ENCODE measurements at places on chromosomes 13 and 19. TPM values are rescaled to one million over a fixed set of nuclear protein-coding genes. Genes with fewer than 3 reads are reported as not detected.

GRCh38 chr19:48946463-48947257 lies 8.0 kb upstream of the BAX start:
- no peak for DNase-seq
- H3K27ac ChIP-seq: no peak overlapping the region
- H3K36me3 ChIP-seq: no peaks in the 10 kb centered on the region
- H3K4me1 ChIP-seq: no peaks in the 10 kb centered on the region
- no peak overlapping the region for H3K4me3 ChIP-seq

Gene ZFP30
- polyA plus RNA-seq: 3.6 TPM

GRCh38 chr13:76879883-76880270 lies 6.3 kb downstream of the KCTD12 start:
- H3K27me3 ChIP-seq: no peaks in the 10 kb centered on the region
- no peaks in the 10 kb centered on the region for H3K36me3 ChIP-seq
- peaks cover 16% of the 10 kb centered on the region for H3K4me1 ChIP-seq

Gene EPSTI1
- 21.6 TPM for polyA plus RNA-seq

DNA sequence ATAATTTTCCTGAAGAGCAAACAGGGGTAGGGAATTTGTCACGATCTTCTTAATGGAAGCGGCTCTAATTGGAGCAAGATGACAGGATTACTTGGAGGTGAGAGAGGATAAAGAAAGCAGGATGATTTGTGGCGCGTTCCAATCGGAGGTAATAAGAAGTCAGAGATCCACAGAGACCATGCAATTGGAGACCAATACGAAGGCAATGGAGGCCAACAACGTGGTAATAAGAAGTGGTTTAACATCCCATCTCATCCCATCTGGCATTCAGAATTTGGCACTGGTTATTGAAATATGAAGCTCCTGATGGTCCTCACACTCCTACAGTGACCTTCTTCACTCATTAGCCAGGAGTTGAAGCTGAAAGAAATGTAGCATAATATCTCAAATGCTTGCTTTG lies 130.6 kb downstream of the DLEU7 start:
- peaks cover 50% of the 10 kb centered on the region for H3K4me1 ChIP-seq
- H3K36me3 ChIP-seq: no peaks in the 10 kb centered on the region
- no peak for DNase-seq
- H3K4me3 ChIP-seq: peak overlapping the region; percentile 31
- no peaks in the 10 kb centered on the region for H3K27me3 ChIP-seq
- no peak overlapping the region for H3K27ac ChIP-seq

DNA sequence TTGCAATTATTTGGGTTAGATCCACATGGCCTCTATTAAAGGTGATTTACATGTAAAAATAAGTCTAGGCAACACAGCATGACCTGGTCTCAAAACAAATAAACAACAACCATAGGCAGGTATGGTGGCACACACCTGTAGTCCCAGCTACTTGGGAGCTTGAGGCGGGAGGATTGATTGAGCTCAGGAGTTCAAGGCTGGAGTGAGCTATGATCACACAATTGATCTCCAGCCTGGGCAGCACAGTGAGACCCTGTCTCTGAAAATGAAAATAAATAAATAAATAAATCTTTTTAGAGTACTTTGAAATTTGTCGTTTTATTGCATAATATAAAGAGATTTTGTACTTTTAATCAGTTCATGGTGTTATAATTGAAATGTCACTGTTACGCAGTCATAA lies 93.3 kb downstream of the PAN3 start:
- H3K4me1 ChIP-seq: peaks cover 22% of the 10 kb centered on the region
- peaks cover 14% of the 10 kb centered on the region for H3K36me3 ChIP-seq
- H3K27ac ChIP-seq: no peak overlapping the region
- H3K4me3 ChIP-seq: no peak overlapping the region

DNA sequence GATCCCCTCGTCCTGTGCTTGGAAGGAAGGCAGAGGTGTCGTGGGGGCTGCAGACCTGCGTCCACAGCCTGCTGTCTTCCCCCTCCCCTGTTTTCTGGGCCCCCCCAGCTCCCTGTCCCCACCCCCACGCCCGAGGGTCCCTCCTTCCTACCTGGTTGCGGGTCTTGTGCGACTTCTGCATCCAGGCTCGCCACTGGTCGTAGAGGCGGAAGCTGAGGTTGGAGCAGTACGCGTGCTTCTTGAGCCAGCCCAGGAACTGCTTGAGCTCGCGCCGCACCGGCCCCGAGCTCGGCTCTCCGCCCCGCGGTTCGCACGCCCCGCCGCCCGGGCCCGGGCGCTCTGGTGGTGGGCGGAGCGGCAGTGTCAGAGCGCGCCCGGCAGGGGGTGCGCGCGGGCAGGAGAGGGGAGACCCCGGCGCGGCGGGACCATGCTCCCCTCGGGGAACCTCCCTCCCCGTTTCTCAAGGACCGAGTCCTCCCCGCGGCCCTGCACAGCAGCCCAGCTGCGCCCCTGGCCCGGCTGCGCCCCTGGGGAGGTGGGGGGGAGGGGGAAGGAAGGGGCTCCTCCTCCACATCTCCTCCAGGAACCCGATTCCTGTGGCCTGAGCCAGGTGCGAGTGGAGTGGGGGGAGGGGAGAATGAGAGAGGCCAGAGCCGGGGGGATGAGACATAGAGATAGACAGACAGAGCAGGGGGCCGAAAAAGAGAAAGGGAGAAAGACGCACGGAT lies 5.7 kb downstream of the REX1BD start:
- H3K4me3 ChIP-seq: peak overlapping the region; percentile 78
- peaks cover 6% of the 10 kb centered on the region for H3K27me3 ChIP-seq
- peak overlapping the region; percentile 42 for H3K27ac ChIP-seq
- H3K36me3 ChIP-seq: no peaks in the 10 kb centered on the region
- peaks cover 25% of the 10 kb centered on the region for H3K4me1 ChIP-seq

Measured in naive B cell (primary cell).